ENCODE measurements at places on chromosomes 1 and 21.

DNA sequence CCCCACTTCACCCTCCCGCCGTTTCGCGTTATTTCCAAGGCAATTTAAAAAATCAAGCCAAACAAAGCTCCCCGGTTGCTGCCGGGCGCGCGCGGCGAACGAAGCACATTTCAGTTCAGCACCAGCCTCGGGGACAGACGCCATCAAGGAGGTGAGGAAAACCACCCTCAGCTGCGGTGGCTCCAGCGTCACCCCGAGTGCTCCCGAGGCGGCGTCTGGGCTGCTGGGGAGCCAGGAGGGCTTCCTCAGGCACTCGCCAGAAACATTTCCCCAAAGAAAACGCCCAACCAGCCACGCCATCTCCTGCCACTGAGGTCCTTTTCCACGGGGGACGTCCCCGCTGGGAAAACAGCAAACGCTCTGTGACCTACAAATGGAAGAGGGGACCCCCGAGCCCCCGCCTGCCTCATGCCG lies 623 bp downstream of the GNG4 start:
- peak; percentile 52 for DNase-seq

GRCh38 chr1:16050328-16050727 lies 6.7 kb downstream of the CLCNKB start:
- DNase-seq: no peak

- no peak for DNase-seq
These were observed 15.6 kb upstream of the FAAP20 start for GRCh38 chr1:2210084-2210653.

DNA sequence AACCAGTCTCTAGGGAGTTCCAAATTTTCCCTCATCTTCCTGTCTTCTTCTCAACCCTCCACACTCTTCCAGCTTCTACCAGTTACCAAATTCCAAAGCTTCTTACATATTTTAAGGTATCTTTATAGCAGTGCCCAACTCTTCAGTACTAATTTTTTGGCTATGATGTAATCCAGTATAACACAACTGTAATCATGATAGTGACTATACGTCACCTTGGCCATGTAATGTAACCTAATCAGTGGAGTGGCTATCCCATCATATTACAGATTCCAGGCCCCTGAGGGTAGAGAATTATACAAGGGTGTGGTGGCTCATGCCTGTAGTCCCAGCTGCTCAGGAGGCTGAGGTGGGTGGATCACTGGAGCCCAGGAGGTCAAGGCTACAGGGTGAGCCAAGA lies 143.2 kb downstream of the CLEC20A start:
- DNase-seq: no peak

GRCh38 chr21:16837321-16837720 lies 675.5 kb upstream of the CXADR start:
- DNase-seq: peak; percentile 3

GRCh38 chr1:83818916-83819315 lies 180.0 kb downstream of the TTLL7 start:
- DNase-seq: peak; percentile 83

GRCh38 chr1:82153752-82154151 lies 353.0 kb downstream of the ADGRL2 start:
- DNase-seq: no peak

GRCh38 chr1:40789661-40790430 lies 6.3 kb downstream of the KCNQ4 start:
- DNase-seq: no peak

DNA sequence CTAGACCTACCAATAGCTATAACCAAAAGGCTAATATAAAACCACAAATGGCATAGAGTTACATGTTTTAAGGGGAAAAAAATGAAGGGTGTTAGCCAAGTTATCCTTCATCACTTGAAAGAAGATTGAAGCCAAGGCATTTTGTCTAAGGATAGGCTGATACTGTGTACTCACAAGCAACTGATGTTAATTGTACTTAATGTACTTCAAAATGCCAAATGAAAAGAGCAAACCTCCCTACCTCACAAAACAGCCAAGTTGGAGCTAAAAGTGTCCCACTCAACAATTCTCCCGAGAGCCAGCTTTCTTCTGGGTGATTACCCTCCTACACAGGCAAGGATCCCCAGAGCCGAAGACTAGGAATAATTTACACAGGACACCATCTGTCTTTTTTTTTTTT lies 4.4 kb upstream of the IGSF3 start:
- DNase-seq: no peak

- DNase-seq: no peak
These were observed 330.0 kb downstream of the PTPRC start for GRCh38 chr1:198968866-198969265.

Data from AG10803 (cell line).